ENCODE measurements at places on chromosomes 2 and 18.

GRCh38 chr2:46715541-46715940, 200.1 kb downstream of the MCFD2 start:
- DNase-seq, result no peak

GRCh38 chr2:227479865-227480475, 8.0 kb downstream of the AGFG1 start:
- no peak for DNase-seq

GRCh38 chr2:56369316-56369715, 185.5 kb downstream of the CCDC85A start:
- no peak for DNase-seq

DNA sequence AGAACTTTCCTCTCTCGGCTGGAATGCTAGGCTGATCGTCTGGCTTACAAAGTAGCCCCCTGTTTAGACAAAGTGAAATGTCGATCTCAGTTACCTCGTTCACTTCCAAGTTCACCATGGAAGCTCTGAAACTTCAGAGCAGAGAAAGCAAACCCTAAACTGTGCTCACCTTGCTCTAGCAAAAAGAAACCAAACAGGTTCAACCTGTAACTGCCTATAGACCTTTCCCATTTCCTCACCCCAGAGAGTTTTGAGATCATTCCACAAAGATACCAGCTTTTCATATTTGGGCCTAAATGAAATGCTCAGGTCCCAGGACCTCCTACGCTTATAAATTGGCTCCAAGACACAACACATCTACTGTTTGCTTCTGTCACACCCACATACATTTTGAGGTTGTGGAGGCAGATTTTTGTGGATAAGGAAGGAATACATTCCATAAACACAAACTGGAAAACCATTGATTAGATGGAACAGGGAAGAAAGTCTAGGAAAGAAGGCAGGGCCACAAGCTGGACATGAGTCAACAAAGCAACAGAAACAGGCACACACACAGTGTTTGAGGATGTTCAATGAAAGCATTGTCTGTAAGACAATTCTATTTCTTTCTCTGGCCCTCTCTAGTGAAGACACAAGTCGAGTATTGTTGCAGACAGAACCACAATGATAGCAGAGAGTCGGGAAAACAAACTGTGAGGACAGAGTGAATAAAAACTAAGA, 52.8 kb upstream of the TGIF1 start:
- no peak for DNase-seq

DNA sequence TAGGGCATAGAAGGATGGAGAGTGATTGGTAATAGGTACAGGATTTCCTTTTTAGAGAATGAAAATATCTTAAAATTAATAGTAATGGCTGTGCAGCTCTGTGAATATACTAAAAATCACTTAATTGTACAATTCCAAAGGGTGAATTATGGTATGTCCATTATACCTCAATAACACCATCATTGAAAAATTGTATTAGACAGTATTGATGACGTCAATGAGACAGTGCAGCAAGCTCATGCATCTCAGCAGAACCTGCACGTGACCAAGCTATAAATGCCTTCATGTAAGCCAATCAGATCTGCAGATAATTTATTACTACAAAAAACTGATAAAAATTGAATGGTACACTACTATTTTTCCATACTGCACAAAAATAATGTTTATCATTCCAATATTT, 354.4 kb upstream of the CDH19 start:
- DNase-seq, result no peak

DNA sequence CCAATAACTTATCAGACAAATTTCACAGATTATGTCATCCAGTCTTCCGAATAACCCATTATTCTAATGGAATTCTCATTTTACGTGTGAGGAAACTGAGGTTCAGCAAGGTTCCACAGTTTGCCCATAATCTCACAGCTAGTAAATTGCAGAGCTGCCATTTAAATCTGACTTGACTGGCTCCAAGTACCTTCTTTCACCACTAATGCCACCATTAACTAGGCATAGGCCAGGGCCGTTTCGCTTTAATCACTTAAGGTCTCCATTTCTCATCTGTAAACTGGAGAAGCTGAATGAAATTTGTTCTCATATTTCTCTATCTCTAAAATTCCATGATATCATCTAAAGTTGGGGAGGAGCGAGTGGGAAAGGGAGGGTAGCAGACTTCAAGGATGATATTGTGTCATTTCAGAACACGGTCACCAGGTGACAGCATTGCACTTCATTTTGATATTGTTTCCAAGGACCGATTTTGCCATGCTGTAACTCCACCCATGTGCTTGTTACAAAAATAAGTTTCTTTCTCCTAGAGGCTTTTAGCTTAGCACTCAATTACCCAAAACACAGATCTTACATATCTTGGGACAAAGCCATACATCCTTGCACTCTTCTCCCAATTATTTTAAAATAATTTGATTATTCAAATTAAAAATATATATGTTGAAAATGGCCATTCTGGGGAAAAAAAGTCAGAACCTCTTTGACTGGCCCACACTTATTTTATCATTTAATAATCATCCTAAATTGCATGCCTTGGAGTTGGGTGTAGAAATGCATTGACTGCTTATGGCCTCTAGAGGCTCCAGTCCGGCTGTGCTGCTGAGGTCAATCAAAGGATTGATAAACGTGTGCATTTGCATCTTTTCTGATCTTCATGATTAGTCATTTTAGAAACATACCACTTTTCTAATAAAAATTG, 123.8 kb downstream of the AKAIN1 start:
- DNase-seq, result peak; percentile 50

DNA sequence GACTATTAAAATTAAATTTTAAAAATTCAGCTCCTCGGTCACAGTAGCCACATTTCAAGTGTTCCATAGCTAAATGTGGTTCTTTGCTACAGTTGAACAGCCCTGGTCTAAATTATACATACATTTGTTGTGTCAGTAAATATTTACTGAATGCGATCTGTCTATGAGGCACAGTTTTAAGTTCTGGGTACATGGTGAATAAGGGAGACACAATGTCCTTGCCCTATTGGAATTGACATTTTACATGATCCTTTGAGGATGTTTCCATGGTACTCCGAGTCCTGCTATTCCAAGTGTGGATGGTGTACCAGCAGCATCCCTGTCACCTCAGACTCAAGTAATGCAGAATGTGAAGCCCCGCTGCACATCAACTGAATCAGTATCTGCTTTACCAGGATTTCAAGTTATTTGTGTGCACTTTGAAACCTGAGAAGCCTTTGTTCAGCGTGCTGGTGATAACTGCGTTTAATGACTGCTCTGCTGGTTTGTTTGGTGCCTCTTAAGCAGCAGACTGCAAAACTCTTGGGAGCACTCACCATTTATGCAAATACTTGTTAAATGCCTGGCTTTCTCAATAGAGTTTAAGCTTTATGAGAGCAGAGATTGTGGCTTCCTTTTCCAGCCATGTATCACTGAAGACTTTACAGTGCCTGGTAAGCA, 1.5 kb downstream of the GALNT1 start:
- no peak for DNase-seq

DNA sequence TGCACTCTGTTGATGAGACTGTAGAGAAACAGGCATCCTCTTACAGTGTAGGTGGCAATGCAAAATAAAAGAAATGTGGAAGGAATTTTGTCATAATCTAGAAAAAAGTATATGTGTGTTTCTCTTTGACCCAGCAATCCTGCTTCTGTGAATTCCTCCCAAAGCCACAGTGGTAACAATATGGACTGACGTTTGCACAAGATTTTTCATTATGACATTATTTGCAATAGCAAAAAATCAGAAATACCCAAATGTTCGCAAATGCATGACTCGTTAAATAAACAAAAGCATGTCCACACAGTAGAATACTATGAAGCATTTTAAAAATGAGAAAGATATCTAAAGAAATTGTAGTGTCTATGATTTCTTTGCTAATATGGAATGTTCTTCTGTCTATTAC, 255.2 kb upstream of the NRP2 start:
- no peak for DNase-seq

DNA sequence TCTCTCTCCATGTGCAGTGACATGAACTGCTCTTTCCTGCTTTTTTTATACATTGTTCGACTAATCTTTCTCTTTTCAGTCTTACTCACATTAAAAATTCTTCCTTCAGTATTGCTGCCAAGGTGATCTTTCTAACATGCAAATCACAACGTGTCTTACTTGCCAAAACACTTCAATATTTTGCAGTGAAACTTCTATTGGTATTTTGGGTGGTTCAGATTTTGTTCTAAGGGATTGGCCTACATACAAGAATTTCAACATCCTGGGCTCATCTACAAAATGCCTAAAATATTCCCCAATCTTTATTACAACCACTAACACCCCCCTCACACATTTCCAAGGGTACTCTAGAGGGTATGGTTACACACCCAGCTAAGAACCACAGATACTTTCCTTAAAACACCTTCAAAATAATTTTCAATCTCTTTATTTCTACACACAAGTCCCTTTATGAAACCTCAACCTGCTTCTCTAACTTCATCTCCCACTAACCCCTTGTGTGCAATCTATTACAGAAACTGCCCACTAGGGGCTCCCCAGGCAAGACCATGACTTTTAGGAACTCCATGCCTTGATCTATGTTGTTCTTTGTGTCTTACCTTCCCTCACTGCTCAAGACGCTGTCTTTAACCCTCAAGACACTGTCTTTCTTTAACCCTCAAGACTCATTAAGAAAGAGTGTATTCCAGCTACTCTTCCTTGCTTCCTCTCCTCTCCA, 50.9 kb downstream of the COL3A1 start:
- peak; percentile 13 for DNase-seq

DNA sequence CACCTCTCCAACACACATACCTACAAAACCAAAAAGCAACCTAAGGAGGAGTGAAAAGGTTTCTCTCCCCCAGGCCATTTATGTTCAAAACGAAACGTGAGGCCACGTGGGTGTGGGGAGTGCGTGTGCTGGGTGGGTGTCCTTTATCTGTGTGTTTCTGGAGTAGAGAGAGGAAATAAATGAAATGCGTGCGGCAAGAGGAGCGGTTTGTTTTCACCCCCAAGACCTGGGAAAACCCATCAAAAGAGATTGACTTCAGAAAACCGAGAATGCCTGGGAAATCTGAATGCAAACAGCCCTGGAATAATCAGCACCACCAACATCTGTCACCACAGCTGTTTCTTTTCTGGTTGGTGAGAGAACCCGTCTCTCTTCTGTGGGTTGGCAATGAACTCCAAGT, 137.4 kb downstream of the INSIG2 start:
- no peak for DNase-seq

DNA sequence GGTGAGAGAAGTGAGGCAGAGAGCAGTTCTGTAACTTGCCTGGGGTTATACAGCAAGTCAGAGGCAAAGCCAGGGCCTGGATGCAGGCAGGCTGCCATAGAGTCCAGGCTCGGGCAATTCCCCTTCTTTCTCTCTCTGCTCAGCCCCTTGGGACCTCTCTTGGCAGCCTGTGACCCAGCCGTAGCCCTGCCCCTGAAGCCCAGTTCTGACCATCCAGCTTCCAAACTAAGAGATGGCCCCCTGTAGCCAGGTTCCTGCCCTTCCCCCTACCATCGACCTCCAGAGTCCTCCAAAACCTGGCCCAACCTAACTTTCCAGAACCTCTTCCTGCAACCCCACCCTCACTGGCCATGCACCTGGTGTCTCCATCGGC, 201.2 kb downstream of the CTIF start:
- no peak for DNase-seq

DNA sequence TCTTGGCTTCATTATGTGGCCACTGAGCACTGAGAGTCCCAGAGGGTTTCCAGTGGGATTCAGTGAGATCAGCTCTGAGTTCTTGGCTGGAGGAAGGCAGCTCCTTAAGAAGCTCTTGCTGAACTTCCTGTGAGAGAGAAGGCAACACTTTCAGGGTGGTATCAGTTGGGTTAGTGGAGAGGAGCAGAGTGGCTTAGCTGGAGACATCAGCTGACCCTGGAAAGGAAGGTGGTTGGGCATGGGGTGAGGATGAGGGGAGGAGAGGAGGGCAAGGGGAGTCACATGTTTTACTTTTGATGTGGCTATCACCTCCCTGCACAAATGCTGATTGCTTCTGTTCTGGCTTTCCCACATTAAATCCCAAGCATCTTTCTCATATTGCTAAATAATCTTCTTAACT, 95.1 kb downstream of the ACOXL start:
- no peak for DNase-seq

DNA sequence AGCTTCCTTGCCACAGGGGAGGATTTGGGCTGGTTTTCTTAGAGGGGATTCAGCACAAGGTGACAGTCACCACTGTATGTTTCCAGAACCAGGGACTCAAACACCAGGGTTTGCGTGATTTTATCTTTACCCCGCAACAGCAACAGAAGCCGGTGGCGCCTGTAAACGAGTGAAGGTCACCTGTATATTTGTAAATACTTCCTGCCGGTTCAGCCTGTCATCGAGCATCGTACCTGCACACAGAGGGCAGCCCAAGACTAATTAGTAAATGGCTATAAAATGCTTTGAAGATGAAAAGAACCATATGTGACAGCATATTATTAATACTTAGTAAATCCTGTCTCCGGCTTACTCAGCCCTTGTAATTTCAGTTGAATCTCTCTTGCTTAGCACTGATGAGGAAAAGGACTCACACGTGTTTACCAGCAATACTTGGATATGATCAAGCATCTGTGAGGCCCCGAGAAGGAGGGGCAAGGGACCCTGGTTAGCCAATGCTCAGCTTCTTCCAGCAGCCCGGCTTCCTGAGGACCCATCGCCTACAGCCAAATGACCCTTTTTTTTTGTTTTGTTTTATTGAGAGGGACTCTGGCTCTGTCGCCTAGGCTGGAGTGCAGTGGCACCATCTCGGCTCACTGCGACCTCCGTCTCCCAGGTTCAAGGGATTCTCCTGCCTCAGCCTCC, 51.3 kb upstream of the FOSL2 start:
- no peak for DNase-seq

DNA sequence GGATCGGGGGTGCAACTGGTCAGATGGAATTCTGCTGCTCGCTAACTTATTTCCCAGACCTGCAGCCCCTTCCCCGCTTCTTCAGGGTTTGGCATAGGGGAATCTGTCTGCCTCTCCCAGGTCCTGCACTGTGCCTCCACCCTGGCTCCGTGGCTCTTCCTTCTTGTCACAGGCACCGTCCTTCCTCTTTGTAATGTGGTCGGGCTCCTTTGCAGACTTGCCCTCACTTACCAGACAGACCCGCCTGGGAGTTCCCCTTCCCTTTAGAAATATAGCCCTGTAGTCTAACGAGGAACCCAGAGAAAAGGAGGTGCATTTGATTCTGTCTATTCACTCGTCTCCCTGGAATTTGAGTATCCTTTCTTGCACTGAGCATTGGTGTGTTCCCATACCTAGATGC, 63.9 kb upstream of the PAX8 start:
- no peak for DNase-seq

GRCh38 chr2:30444273-30444672, 2.8 kb upstream of the LCLAT1 start:
- DNase-seq, result no peak

DNA sequence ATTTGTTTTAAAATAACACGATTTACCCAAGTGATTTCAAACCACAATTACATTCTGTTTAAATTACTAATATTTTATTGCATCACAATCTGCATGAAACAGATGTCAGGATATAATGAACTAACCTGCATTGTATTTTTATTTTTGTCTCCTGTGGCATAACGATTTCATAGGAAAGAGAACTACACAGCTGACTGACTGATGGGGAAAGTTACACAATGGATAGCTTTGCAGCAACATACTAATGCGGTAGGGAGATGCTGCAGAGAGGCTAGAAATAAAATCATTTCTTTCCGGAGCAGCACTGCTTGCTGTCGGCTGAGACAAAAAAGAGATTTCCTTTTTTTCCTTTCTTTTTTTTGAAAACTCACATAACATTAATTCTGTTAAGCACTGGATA, 36.9 kb downstream of the SCN1A start:
- DNase-seq, result no peak

GRCh38 chr2:241957276-241957675, 87.7 kb downstream of the RTP5 start:
- DNase-seq, result no peak

Measured in iPS DF 6.9 (cell line).